ENCODE measurements at places on chromosomes 4 and X.

- DNase-seq = no peak
Observed at GRCh38 chr4:151661873-151662272, 98.9 kb downstream of the GATB start.

- DNase-seq = no peak
Observed at GRCh38 chrX:9573282-9574106, 108.6 kb downstream of the TBL1X start.

DNA sequence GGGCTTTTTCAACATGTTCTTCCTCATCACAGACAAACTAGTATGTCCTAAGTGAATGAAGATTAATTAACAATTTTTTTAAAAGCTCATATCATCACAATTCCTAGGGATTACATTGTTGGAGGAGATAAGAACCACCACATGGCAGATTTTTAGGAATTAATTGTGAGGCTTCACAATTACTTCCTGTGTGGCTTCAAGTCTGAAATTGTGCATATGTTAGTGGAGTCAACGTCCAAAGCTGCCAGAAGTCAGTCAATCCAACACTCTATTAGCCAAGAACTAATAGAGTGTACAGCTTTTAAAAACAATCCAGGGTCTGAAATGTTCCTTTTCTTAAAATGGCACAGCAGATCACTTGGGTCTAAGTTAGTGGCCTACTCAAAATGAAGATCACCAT, 49.3 kb upstream of the C1QTNF7 start:
- DNase-seq = no peak

DNA sequence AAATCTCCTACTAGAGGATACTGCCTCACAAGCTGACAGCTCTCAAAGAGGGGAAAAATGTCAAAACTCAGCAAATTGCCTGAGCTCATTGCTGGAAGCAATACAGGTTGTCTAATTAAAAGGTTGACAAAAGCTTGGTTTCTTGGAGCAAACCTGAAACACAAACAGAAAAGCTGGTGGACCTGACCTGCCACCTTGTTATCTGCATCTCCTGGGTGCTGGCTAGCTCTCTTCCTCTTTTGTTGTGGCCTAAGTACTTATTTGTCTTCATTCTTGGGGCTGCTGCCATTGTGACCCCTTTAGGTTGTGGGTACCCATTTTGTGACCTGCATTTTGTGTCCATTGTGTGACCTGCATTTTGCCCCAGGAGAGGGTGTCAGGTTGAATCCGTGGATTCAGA, 184.5 kb downstream of the KIT start:
- DNase-seq = no peak

GRCh38 chr4:117421706-117422105, 336.3 kb upstream of the TRAM1L1 start:
- no peak for DNase-seq

DNA sequence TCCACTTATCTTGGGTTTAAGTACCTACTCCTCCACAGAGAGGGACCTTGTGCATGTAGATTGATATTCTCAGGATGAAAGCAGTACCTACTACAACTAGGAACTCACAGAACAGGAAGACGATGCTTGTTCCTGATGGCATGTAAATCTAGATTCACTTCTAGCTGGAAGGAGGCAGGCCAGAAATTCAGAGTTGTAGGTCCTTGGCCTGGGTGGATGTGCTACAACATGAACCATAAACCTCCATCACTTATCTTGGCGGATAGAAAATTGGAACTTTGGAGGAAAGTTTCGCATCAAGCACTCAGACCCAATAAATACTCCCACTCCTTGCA, 9.3 kb upstream of the SMIM20 start:
- DNase-seq = no peak

DNA sequence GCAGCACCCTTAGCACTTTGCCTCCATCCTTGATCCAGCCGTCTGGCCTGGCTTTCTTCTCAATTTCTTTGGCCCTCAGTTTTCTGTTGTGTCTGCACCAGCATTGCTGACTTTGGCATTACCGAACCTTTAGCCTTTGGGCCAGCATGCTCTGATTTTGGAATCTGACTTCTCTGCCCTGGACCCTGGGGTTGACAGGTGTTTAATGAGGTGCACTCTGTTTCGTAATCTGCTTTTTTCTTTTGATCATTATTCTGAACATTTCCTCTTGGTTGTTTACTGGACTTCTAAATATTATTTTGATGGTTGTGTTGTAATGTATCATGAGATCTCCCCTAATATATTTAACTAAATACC, 71.5 kb upstream of the ENPP6 start:
- DNase-seq = no peak

GRCh38 chr4:170428929-170429328, 339.2 kb upstream of the AADAT start:
- no peak for DNase-seq

- no peak for DNase-seq
Observed at GRCh38 chrX:115337491-115338144, 48.1 kb downstream of the LUZP4 start.

- no peak for DNase-seq
Observed at GRCh38 chr4:1406394-1406980, at the start of gene NKX1-1. Gene NKX1-1 (minus strand): TSS chr4:1406442. CDS start chr4:1406442, 0 bp downstream.

All from CD4-positive, alpha-beta T cell treated with Interleukin-2 at 100 ng/mL for 4 hours (primary cell).